ENCODE measurements at places on chromosomes 1 and 21. TPM values are rescaled to one million over a fixed set of nuclear protein-coding genes. Genes with fewer than 3 reads are reported as not detected.

The NAV1 gene
- 51.1 TPM for total RNA-seq

The CD2 gene
- not detected for total RNA-seq

The TMEM82 gene
- total RNA-seq: not detected

The CD1B gene
- not detected for total RNA-seq

The S100A11 gene
- total RNA-seq: 494 TPM

The KRTAP21-2 gene
- total RNA-seq: not detected

The OR6K3 gene
- total RNA-seq: 0.54 TPM

The CHODL gene
- 10.3 TPM for total RNA-seq

Data from motor neuron (in vitro differentiated cells).